Fibroblast of skin of back (primary cell): ENCODE measurements at places on chromosomes 4 and X.

DNA sequence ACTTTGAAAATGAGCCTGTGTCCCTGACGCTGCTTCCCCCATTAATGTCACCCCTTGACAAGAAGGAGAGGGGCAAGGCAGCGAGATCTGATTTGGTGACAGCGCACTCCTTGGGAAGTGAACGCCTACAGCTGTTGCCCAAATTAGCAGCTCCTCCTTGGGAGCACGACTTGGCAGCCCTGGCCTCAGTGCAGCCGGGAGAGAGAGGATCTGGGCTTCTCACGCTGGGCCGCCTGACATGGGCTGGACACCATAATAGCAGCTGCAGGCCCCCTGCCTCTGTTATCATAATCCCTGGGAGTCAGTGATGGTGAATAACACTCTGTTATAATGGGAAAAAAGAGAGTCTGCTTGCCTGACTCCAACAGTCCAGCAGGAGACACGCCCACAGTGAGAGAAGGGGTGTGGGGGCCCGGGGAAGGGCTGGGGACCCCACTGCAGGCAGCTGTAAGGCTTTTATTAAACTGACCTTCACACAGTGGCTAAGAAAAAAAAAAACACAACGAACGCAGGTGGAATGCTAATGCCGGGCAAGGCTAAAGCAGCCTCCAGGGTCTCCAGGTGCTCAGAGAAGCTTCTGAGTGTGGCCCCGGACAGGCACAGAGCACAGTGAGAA lies 73.3 kb downstream of the PSAPL1 start:
- no peak for DNase-seq

GRCh38 chr4:78659264-78659663 lies 107.7 kb downstream of the ANXA3 start:
- no peak for DNase-seq

DNA sequence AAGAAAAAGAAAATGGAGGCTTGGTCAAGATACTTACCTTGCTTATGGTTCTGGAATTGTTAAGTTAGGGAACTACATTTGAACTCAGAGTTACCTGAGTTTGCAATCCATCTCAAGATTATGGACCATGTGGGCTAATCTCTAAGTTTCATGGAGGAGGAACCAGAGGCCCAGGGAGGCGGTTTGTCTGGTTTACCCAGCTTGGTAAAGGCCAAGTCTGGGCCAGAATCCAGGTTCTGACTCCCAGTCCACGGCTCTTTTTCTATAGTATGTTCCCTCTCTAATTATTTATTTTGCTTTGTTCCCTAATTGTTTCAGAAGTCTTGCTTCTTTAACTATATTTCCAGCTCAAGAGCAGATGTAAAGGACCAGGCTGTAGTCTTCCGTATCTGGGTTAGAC lies 168.1 kb downstream of the FRAS1 start:
- DNase-seq: no peak

DNA sequence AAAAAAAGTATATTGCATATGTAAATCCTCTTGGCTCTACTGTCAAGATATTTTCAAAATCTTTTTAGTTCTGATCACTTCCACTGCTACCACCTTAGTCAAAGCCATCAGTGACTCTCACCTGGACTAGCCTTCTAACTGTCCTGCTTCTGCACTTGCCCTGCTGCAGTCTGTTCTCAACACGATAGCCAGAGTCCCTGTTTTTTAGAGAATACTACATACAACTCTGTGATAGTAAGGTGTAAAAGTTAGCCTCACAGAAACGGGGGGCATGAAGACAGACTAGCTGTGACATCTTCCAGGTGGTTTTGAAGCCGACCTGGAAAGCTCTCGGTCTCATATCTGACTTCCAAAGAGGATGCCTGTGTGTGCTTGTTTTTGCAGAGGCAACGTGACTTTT lies 24.7 kb downstream of the EIF2S3 start:
- no peak for DNase-seq

DNA sequence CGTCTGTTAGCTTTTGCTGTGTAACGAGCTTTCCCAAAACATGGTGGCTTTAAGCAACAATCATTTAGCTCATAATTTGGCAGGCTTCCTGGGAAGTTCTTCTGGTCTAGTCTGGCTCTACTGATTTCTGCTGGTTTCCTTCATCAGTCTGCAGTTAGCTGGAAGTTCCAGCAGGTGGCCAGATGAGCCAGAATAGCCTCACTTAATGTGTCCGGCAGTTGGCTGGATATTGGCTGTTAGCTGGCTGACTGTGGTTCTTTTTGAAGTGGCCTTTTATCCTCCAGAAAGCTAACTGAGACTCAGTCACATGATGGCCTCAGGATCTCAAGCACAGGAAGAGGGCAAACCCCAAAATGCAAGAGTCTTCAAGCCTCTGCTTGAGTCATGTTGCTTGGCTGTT lies 34.9 kb downstream of the FTHL17 start:
- peak; percentile 41 for DNase-seq

GRCh38 chrX:46234775-46235174 lies 310.4 kb downstream of the ZNF674 start:
- no peak for DNase-seq

DNA sequence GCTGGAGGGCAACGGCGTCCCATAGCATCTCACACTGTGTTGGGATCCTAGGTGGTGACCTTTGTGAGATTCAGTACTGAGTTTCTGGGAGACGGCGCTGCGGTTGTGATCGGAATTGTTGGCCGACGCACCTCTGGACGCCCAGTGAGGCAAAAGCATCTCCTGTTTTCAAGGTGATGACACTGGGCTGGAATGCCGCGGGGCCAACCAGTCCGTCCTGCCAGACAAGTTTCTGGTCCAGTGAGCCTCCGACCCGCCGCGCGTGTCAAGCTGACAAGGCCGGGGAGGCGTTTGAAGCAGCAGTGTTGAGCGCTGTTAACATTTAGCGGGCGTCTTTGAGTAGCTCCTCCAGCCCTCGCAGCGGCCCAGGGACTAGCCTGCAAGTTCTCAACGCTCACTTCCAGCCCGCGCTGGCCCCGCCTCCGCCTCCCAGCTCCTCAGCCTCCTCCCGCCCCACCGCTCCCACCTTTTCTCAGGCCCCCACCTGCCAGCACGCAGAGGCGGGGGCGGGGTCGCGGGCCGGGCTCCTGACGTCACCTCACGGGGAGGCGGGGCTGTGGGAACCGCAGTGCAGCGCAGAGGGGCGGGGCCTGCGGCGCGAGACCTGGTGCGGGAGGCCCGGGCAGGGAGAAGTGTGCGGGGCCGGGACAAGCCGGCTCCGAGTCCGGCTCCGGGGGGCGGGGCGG lies 482 bp upstream of the CDS1 start:
- peak; percentile 37 for DNase-seq

- no peak for DNase-seq
Measured at GRCh38 chr4:14333616-14334015, 668.7 kb upstream of the CPEB2 start.

- DNase-seq: no peak
Measured at GRCh38 chr4:20925176-20925575, 224.9 kb downstream of the PACRGL start.

GRCh38 chrX:85611926-85612325 lies 232.5 kb upstream of the POF1B start:
- peak; percentile 0 for DNase-seq

- peak; percentile 75 for DNase-seq
Measured at GRCh38 chr4:17447675-17448298, 64.1 kb downstream of the QDPR start.

- DNase-seq: no peak
Measured at GRCh38 chr4:40307627-40308497, 27.3 kb upstream of the CHRNA9 start.

GRCh38 chrX:38661103-38661441 lies 99.7 kb downstream of the TSPAN7 start:
- DNase-seq: no peak

DNA sequence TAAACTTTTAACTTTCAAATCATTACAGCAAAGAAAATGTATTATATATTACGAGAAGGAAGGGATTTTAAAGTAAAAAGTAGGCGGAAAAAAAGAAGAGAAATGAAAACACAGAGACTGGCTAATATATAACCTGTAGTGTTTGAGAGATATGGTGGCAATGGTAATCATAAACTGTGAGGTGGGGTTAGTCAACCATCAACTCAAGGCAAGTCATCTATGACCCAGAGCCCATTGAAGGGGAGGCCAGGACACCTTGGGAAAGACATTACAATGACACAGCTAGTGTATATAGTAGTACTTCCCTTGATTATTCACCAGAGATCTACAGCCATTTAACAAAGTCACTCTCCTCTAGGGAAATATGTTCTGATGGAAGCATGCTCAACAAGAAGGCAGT lies 423.9 kb upstream of the PITX2 start:
- DNase-seq: no peak

DNA sequence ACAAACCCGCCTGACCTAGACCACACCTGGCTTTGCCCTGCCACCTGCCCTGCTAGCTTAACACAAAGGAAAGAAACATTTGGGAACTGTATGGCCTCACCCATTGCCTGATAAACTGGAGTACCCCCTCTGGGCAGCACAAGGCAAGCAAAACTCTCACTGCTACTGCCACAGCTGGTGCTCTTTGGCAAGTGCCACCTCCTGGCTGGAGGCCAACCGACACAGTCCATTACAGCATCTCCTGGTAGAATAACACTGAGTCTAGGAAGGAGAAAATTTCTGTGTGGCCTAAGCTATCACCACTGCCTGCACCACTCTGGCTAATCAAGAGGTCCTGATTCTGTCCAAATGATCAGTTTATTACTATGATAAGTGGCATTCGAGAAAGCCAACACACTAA lies 18.9 kb upstream of the SPANXN3 start:
- DNase-seq: no peak

DNA sequence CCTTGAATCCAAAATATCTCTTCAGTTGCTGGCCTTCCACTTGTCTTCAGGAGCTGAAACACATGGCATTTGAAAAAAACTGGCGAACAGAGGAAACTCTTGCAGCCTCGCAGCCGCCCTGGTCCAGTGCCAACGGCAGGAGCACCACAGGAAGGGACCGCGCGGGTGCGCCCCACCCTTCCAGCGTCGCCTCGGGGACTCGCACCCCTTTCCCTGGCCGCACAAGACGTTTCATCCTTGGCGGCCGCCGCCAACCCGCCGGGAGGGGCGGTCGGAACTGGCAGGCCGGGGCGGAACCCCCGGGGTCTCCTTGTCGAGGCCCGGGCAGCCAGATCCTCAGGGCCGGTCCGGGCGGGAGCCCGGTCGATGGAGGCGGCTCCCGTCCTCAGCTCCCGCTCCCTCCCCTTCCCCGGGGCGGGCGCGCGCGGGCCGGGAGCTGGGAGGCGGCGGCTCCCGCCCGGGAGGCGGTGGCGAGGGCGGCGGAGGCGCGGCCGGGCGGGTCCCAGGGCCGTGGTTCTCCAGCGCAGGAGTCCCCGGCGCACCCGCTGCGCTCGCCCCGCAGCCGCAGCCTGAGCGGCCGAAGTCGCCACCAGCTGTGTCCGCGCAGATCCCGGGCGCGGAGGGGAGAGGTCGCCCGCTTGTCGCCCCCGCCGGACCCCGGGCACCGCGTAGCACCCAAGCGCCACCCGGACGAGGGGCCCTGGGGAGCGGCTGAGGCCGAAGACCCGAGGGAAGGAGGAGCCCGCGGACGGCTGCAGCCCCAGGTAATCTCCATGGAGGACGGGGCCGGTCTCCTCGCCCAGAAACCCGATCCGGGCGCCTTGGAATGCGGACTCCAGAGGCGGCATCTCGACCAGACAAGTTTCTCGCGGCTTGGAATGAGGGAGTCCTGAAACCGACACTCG lies 886 bp upstream of the NDST3 start:
- DNase-seq: peak; percentile 63

DNA sequence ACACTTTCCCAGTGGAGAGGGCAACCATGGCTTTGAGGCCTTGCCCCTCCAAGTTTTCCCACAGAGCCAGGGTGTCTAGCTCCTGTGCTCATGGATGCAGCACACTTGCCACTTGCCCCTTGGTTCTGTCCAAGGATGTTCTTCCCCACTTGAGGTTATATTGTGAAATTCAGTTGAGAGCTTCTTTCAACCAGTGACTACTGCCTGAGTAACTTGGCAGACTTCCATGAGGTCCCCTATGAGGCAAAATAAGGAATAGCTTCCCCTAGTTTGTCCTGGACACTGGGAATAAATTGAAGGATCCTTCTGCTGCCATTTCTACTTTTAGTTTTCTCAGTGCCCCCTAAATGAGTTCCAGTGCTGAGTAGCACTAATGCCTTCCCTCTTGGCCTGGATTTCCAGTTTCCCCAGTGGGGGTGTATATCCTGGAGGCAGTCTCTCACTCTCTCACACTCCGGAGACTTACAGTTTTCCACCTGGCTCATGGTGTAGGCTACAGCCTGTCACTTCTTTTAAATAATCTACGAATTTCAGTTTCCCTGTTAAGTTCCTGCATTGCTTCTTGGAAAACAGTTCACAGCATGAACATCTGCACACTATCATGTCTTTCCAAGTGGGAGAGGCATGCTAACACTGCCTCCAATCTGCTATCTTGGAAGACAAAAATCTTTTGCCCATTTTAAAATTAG lies 36.4 kb upstream of the ADH4 start:
- DNase-seq: peak; percentile 66

DNA sequence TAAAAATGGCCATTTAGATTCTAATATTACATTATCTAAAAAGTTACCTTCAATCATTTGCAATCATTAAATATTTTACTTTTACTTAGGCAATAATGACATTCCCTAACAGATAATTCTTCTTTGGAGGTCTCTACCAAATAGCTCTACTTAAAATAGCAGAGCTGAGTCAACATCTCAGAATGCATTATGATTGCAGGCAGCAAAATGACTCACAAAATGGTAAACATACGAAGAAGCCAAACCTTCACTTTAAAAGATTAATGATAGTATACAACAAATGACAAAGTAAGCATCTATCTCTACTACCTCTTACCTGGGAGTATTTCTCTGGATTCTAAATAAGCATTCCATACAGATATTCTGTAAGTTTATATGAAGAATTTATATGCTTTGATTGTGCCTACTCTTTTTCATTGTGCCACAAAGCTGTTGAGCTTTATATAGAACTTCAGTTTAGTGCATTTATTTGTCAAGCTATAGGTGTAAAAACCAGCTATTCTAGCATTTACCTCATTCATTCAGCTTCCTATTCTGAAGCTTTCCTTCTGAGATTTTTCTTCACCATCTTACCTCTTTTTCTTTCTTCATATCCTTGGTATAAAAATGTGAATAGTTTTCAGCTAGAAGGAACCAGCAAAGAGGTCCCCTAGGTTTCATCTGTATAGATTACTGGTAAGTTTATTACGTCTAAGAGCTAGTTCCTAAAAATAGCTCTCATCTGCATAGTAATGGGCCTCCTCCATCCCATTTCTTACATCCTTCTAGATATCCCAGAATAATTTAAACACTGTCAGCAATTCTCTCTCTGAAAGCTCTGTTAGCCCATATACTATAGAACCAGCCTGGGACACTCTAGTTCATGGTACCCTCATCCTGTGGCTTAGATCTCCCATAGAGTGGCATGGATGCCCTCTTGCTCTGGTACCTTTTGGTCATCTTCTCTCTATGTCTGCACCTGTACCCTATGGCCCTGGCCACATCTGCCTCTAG lies 17.2 kb upstream of the SPCS3 start:
- peak; percentile 90 for DNase-seq
